Stimulated activated CD4-positive, alpha-beta T cell treated with anti-CD3 and anti-CD28 coated beads, Interleukin-2, amount 100 ng/mL, for 48 hours (primary cell): ENCODE measurements at places on chromosomes 12 and 14.

- DNase-seq, result peak; percentile 24
These were observed 41.9 kb downstream of the STX2 start for GRCh38 chr12:130796985-130797686.

- DNase-seq, result no peak
These were observed 22.7 kb downstream of the AEBP2 start for GRCh38 chr12:19461999-19462398.

DNA sequence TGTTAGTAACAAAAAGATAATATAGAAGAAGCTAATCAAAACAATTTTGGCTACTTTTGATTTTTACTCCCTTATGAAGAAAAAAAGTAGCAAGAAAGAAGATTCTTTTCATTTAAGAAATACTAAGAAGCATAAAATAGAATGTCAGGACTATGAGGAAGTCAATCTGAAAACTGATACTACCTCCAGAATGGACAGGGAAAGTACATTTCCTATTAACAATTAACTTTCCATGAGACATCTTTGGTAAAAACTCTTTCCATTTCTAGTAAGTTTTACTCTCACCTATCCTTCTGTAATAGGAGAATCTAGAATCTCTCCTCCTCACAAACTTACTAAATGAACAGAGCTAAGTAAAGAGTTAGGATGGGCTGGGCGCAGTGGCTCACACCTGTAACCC, 51.3 kb upstream of the NPFF start:
- no peak for DNase-seq

GRCh38 chr14:51889851-51890250, 29.4 kb downstream of the GNG2 start:
- no peak for DNase-seq

GRCh38 chr12:28569698-28570411, 379.6 kb downstream of the CCDC91 start:
- no peak for DNase-seq

- DNase-seq, result no peak
These were observed 18.6 kb downstream of the LRIG3 start for GRCh38 chr12:58901664-58902063.
